Kidney (tissue), 22 donors: ENCODE measurements at places on chromosomes 7 and 10.

DNA sequence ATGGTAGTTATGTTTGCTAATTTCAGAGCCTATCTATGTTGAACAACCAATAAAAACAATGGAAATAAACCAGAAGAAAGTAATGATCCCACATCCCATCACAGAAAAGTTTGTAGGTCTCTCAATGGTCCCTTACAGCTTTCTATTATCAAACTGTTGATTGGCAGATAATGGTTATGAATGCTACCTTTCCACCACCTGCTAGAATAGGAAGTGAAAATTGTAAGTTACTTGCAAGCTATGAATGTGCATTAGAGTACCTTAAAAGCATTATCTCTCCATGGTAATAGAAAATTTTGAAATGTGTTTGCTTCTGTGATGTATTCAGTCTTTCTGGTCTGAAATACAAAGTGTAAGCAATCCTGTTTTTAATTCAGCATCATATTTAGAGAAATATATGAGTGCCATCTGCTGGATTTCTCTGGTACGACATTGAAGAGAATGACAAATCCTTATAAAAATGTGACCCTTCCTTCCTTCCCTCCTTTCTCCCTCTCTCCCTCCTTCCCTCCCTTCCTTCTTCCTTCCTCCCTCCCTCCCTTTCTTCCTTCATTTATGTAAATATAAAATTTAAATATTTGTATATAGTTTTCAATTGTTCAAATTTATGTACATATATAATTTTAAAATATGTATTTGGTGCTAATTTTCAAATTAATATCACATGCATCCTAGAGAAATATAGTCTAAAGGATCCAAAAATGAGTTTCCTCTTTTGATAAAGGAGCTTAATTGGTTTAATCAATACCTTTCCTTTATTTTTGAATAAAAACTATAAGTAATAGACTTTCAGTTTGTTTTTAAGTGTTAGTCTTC is 41.4 kb upstream of the PNLIPRP3 start:
- DNase-seq = no peak

- no peak for DNase-seq
Measured at GRCh38 chr10:69810675-69811397, 9.1 kb downstream of the COL13A1 start.

GRCh38 chr10:75137533-75138438 is 26.3 kb downstream of the SAMD8 start:
- no peak for DNase-seq

- peak; percentile 96 for DNase-seq
Measured at GRCh38 chr10:33334805-33335550, 511 bp upstream of the NRP1 start.

DNA sequence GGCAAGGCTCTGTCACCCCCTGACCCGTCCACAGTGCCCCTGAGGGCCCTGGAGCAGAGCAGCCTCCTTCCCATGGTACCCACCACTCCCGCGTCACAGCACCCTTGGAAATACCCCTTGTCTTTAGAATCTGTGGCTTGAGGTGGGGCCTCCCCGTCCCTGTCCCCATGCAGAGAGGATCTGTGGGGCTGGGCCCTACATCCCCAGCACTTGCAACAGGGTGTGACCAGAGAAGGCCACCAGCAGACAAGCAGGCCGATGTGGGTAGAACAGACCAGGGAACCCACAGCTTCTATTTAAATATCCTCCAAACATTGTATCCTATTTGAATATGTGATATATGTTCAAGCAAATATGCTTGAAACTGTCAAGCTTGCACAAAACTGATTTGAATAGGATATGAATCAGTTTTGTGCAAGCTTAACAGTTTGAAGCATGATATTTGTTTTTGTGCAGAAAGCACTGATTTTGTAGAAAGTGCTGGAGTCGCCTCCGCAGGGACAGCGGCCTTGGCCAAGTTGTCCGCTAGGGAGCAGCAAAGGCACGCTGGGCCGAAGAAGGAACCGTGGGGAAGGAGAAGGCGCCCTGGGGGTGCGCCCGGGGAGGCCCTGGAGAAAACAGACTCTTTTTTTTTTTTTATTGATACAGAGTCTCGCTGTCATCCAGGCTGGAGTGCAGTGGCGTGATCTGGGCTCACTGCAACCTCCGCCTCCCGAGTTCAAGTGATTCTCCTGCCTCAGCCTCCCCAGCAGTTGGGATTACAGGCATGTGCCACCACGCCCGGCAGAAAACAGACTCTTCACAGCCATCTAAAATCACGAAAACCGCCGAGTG is 2.2 kb downstream of the CFAP46 start:
- peak; percentile 56 for DNase-seq

- no peak for DNase-seq
Measured at GRCh38 chr7:108014747-108015682, 12.1 kb upstream of the LAMB1 start.

DNA sequence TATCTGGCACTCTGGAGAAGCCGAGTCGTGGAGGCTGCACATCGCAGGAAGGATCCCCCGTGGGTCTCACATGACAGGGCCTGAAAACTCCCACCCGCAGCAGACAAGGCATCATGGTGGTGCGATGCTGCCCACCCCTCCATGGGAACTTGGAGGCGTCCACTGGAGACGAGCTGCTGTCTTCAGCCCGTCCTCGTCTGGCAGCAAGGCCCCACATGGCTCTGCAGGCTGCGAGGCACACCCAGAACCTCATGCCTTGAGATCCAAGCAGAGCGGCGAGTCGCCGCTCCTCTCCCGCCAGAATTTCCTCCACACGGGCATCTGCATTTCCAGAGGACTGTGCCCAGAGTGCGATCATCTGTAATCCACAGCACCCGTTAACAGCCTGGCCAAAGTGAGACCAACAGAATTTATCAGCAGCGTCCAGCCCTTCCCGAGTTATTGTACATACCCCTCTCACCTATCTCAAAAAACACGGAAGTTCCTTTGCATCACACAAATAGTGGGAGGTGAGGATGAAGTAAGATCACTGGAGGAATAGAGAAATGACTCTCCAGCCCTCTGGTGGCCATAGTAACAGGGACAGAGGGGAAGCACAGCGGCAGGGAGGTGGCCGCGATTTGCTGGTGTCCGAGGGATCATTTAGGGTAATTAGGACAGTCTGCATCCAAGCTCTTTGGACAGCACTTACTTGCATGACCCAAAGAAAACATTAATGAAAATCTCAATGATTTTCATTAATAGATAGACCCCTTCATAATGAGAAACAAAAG is 292.4 kb downstream of the USP6NL start:
- no peak for DNase-seq

DNA sequence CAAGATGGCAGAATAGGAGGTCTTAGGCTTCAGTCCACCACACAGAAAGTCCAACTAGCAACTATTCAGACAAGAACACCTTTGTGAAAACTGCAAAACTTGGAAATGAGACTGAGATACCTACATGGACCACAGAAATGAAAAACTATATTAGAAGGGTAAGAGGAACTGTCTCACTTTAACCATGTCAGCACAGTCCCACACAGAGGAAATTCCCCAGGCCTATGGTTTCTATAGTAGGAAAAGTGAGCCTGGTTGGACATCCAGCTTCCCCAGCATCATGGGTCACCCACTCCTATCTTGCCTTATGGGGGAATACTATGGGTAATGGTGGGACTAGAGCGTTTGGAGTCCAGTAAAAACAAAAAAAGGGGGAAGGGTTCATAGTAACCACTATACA is 38.8 kb upstream of the CDK6 start:
- no peak for DNase-seq

DNA sequence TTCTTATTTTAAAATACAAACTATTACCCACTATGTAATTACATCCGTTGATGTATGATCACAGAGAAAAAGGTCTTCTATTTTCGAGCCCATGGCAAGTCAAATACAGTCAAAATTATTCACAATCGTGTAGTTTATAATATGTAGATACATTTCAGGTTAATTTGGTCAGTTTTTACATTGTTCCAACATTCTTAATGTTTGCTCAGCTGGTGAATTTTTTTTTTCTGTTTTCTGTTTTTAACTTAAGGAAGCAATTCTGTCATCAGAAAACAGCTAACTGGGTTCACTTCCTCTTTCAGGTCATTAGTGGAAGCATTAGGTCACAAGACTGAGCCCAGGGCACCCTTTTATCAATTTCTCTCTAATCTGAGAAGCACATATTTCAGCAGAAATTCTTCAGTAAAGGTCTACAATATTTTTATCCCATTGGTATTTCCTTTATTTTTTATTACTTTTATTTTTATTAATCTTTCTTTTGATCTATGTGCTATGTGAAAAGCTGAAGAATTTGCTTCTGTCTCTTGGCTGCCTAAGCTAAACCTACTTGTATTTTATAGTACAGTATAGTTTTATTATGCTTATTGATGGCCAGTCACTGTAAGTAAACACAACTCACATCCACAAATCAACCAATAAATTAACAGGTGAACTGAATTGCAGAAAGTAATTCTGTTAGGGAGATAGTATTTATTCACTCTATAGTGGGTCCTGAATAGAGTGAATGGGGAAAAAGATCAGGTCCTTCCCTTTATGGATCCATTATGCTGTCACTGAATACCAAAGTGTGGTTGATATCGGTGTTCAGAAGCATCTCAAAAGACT is 84.6 kb downstream of the ICA1 start:
- DNase-seq = no peak

GRCh38 chr7:1677206-1678080 is 7.4 kb downstream of the ELFN1 start:
- no peak for DNase-seq

DNA sequence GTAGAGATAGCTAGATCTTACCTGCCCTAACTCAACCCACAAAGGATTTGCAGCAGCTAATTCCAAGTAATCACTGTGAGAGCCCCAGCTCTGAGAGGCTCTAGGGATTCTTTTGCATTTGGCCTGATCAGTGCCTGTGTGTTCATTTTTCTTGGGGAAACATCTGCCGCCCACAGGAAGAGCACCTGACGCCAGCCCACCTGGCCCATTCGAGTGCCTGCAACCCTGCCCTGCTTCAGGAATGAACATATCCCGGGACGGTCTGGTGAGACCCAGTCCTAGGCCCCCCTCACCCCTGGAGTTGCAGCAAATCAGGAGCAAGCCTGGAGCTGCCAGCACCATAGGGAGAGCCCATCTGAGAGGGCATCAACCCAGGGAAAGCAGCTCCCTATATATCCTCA is 38.8 kb downstream of the GSDME start:
- no peak for DNase-seq

DNA sequence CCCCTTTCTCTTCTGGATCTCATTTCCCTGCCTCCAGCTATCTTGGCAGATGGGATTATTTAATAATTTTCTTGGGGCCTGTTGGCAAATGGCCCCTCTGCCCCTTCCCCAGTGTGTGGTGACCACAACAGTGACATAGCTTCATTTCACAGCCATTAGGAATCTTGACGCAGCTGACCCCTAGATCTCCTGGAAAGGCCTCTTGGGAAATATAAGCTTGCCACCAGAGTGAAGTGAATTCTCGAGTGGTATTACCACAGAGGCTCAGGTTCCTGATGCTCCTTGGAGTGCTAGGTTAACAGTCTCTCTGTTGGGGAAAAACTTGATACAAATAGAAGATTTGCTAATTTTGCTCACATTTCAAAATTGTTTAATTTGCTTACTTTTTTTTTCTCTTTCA is 57.8 kb downstream of the AUTS2 start:
- DNase-seq = no peak

DNA sequence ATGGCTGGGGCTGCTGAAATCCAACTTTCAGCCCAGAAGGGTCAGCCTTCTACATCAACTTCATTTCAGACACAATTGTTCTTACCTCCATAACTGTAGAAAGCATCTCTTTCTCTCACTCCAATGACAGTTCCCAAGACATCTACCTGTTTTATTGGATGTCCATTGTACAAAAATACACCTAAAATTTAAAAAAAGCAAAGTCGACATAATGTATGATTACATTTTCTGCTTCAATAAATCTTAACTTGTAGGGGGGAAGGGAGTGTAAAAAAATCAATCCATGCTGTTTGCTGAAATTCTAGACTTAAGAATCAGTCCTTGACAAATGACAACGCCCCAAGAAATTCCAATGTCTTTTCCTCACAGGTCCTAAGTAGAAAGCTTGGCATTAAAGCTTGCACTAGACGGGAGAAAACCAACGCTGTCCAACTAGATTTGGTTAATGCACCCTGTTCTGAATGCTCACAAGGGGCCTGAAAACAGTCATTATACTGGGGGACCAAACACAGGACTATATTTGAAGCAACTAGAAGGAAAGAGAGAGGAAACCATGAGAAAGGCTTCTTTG is 7.5 kb downstream of the STN1 start:
- DNase-seq = no peak

- DNase-seq = no peak
Measured at GRCh38 chr10:24988831-24989640, 26.9 kb downstream of the ENKUR start.

DNA sequence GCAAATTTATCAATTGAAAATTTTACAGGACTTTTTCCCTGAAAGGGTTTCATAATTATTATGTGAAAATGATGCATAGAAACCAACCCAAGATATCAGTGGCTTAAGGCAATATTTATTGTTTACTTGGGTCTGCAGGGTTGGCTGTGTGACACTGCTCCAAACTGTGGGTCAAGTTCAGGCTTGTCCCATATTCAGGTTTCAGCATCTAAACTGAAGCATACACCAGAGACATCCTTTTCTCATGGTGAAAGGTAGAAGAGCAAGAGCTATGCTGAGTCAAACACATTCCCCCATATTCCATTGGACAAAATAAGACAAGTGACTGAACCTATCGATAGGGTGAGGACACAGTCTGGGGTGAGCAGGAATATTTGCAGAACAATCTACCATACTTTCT is 110.9 kb downstream of the MAPK8 start:
- no peak for DNase-seq

DNA sequence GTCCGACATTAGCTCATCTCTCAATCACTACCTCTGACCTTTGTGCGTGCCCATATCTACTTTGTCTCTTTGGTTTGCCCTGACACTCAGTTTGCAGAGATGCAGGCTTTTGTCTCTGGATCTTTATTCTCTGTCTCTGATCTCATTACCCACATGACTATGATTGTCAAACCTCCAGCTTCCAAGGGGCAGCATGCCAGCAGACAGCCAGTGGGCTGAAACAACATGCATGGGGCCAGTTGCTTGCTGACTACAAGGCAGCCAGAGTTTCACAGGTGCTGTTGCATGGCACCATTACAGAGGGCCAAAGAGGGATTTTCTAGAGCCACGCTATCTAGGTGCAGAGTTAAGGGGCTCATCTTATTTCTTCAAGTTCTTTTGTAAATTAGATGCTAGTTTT is 146.2 kb downstream of the SPAG6 start:
- no peak for DNase-seq

GRCh38 chr10:59027975-59028655 is 148.3 kb upstream of the PHYHIPL start:
- no peak for DNase-seq

GRCh38 chr10:68526634-68527307 is 552 bp downstream of the SLC25A16 start:
- DNase-seq = no peak

DNA sequence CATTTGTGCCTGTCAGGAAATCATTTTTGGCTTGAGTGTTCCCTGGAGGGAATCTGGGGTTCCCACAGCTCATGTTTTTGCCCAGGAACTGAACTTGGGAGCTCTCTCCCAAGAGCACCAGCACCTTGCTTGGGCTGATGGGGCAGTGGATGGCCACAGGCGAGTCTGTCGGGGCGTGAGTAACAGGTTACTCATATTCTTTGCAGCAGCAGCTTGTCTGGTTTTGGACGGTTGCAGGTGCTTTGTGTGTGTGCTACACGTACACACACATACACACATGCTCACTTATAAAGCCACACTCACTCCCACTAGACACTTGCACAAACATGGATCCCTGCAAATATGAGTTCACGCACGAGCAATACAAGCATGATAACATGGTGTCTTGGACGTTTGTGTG is 2.9 kb upstream of the PALD1 start:
- DNase-seq = no peak
